Stimulated activated CD8-positive, alpha-beta memory T cell treated with anti-CD3 and anti-CD28 coated beads, Interleukin-4, amount 100 ng/mL, for 48 hours (primary cell): ENCODE measurements at places on chromosomes 7 and 10.

GRCh38 chr7:76165973-76166403 is 35.7 kb upstream of the SRRM3 start:
- DNase-seq: no peak

DNA sequence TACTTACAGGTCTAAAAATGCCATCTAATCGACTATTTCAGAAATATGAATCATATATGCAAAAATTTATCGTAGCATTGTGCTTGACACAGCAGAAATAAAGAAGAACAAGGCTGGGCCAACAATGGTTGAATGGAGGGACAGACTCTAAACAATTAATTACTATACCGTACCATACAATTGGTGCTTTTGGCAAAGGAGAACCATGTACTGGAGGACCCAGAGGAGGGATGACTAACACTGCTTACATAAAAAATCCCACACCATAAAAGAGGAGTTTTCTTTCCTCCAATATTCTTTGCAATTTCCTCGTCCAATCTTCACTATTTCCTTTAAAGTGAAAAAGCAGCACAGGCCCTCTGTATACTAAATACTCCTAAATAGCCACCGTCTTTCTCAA is 94.1 kb downstream of the SGMS1 start:
- DNase-seq: no peak

DNA sequence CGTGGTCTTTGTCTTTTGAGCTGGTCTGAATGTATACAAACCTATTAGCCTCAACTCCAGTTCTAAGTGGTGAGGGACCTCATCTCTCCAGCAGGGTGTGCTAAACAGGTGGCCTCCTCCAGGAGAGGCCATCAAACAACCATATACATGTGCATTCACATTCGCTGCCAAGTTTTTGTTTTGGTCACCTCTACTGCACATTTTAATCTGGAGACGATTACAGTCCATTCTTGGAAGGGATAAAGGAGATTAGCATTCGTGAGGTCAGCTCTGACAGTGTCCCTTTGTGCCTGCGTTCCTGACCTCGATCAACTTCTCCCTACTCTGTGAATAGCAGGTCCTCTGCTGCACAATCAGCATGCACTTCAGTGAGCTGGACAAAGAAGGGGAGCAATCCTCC is 60.8 kb downstream of the RHOBTB1 start:
- no peak for DNase-seq

DNA sequence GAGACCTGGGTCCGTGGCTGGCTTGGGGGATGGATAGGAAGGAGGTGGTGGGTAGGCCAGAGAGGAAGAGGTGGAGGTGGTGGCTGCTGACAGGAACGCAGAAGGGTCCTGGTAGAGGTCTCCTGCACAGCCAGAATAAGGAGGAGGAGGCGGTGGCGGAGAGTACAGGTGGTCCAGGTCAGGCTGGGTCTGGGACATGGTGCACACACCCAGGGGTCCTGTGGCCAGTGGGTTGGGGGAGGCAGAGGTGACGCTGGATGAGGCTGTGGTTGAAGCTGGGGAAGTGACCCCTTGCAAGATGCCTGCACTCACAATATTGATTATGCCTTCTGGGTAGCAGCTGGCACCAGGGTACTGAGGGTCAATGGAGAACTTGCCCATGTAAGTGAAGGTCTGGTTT is 2.2 kb downstream of the EGR2 start:
- DNase-seq: peak; percentile 35

DNA sequence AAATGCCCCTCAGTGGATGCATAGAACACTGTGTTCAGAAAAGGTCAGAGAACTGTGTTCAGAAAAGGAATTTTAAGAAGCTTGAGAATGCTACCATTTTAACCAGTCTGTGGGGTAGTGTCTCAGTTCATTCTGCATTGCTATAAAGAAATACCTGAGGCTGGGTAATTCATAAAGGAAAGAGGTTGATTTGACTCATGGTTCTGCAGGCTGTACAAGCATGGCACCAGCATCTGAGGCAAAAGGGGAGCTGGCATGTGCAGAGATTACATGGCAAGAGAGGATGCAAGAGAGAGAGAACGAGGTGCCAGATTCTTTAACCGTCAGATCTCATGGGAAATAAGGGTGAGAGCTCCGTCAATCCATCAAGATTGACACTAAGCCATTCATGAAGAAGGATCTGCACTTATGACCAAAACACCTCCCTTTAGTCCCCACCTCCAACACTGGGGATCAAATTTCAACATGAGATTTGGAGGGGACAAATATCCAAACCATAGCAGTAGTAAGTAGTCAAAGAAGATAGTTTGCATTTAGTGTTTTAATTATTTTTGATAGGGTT is 119.8 kb downstream of the FAM107B start:
- DNase-seq: no peak

GRCh38 chr7:28165961-28166955 is 14.3 kb downstream of the JAZF1 start:
- no peak for DNase-seq

DNA sequence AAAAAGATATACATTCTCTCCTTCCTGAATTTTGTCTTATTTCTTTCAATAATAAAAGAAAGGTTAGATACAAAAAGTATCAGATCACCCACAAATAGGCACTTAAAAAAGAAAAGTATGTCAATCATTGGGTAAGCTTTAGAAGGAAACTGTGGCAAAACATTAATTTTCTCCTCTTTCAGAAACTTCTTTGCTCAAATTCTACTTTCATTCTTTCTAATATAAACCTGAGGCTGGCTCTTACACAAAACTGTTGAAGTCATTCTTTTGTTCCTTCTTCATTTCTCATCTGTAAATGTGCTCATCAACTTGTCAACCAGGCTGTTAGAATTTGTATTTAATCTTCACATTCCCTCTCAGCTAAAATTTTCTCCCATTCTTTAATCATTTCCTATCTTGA is 124.6 kb downstream of the LRRN3 start:
- no peak for DNase-seq

DNA sequence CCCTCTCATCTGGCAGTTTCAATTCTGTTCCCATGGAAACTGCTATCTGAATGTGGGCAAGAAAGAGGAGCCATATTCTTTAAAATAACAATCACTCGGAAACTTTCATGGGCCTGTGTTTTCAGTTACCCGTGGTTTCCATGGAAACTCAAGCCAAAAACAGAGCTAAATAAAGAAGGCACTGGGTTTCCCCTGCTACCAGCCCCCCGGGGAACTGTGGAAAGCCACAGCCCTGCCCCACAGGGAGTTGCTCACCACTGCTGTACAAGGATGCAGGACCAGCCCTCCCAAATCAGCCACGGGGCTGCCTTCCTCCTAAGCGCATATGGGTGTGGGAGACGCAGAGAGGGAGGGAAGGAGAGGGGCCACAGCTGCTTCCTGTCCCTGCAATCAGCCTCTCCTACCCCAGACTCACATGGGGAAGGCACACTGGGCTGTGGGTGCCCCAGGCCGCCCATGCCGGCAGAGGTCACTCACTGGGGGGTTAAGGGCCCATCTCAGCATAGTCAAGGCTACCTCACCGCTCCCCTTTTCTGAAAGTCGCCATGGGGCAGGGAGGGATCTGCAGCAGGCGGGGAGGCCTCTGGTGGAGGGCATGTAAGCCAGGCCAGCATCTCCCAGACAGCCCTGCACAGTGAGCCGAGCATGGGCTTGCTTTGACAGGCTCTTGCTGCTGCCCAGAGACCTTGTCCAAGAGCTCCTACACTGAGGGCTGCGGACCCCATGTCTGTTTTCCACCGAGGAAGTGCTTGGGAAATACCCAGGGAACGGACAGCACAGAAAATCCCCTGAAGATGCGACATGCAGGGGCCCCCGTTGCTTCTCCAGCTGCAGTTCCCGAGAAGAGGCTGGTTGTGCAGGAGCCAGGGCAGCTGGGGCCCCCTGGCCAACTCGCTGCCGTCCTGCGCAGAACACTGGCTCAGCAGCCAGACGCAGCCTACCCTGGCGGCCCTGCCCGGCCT is 157.3 kb upstream of the PPP2R2D start:
- peak; percentile 26 for DNase-seq

- no peak for DNase-seq
Measured at GRCh38 chr7:54888067-54888733, 129.2 kb upstream of the SEC61G start.

DNA sequence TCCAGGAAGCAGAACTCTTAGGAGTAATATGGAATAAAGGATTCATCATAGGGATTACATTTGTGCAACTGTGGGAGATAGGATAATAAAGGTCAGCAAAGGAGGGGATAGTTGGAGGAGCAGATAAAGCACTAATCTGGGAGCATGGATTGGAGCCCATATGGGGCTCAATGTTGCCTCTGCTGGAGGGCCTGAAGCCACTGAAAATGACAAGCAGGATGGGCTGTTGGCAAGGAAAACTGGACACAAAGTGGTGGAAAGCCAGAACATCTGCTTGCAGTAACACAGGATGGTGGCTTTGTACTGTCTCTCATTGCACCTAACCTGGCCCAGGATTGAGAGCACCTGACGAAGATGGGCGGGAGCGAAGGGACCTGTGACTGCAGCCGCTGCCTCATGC is 15.0 kb upstream of the COMMD3 start:
- no peak for DNase-seq

DNA sequence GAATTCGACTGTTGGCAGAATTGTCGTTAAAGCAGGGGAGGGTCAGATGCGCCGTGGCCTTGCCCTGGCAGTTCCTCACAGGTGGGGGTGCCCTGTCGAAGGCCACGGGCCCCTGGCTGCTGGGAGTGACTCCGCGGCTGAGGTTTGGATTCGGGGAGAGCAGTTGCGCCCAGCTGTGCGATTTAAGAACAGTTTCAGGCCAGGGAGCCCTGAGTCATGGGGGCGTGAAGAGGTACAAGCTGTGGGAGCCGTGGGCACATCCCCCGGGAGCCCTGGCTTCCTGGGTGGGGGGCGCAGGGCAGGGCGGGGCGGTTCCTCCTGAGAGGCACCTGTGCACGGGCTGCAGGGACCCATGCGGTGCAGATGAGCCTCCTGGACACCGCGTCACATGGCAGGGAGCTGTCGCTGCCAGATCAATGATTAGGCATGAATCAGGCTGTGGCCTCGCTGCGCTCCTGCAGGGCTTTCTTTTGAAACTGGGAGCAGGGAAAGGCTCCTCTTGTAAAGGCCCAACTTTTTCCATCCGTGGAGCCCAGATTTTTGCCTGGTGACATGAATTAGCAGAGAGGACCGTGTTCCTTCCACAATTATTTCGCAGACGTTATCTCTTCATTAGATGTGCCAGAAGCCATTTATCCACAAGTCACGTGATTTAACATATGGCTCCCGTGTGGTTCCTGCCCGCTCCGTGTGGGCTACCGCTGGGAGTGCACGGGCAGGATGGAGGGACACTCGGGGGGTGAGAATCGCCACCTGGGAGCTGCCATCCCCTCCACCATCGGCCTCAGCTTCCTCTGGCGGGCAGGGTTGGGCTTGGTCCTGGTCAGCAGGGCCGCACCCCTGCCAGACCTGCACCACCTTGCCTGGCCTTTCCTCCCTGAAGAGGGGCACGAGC is 918 bp downstream of the PWWP2B start:
- peak; percentile 64 for DNase-seq

DNA sequence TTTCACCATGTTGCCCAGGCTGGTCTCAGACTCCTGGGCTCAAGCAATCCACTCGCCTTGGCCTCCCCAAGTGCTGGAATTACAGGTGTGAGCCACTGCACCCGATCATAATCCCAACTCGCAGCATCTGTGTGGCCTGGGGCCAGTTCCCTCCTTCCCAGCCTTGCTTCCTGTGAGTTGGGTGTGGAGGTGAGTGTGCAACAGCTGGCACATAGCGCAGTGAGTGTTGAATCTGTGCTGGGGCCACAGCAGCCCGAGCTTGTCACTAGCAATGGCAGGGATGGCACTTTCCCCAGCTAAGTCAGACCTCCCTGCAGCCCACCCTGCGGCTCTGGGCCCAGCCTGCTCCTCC is 12.2 kb downstream of the TMEM184A start:
- DNase-seq: no peak

- DNase-seq: no peak
Measured at GRCh38 chr7:69858471-69858870, 260.2 kb downstream of the AUTS2 start.

GRCh38 chr7:53996876-53997275 is 545.3 kb upstream of the VSTM2A start:
- DNase-seq: no peak

DNA sequence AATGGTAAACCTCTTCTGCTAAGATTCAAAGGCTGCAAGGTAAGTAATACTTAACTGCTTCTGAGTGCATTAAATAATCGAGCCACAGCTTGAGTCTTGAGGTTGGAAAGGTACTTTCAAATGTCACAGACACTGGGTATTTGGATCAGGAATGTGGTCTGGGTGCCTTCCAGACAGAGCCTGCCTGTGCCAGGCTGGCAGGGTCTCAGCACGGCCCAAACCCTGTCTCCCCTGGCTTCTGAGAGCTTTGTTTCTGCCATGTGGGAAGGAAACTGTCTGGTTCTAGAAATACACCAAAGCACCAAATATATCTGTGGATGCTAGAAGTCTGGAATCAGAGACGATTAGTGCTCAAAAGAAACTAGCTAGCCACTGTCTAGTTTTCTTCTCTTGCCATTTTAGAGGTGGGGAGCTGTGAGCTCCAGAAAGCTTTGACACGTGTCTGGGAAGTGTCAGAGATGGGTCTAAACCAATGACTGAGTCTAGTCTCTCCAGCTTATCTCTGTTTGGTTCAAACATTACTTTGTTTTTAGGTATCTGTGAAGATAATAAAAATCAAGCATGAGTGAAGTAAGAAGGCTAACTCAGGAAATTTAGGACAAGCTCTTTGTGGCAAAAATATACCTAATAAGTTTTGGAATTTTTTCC is 162.8 kb downstream of the CYP26A1 start:
- DNase-seq: no peak

DNA sequence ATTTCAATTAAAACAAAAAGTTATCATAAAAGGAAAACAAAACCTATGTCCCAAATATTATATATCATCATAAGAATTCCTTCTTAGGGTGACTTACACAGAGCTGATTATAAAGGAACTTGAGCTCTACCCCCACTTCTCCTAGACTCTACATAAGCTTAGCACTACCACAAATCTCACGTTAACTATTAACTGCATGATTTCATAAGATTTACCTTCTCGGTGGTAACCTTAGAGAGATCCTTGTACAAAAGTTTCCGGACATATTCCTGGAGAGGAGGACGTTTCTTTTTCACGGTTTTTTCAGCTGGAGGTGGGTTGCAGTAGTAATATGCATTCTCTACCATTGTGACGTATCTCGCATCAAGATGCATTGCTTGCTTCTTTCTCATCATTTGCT is 83.7 kb downstream of the UPF2 start:
- no peak for DNase-seq

DNA sequence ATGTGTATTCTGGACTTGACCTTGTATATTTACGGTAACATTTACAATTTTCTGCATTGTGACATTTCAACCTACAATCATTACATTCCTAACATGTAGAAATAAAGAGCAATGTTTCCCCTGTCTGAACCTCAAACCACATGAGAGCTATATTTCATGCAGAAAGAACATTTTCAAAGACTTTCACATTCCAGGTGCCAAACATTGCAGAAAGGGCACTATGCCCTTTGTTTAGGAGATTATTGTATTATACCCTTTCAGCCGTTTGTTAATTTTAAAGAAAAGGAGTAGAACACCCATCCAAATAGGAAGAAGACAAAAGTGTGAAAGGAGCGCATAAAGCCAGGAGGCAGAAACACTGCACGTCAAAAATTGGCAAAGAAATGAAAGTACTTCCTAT is 260.4 kb downstream of the RELN start:
- DNase-seq: no peak

GRCh38 chr10:62044566-62044965 is 143.1 kb downstream of the ARID5B start:
- no peak for DNase-seq

GRCh38 chr10:62657244-62657835 is 147.2 kb upstream of the ADO start:
- DNase-seq: no peak
